Hepatocyte (in vitro differentiated cells): ENCODE measurements at places on chromosomes 4 and X. TPM values are rescaled to one million over a fixed set of nuclear protein-coding genes. Genes with fewer than 3 reads are reported as not detected.

DNA sequence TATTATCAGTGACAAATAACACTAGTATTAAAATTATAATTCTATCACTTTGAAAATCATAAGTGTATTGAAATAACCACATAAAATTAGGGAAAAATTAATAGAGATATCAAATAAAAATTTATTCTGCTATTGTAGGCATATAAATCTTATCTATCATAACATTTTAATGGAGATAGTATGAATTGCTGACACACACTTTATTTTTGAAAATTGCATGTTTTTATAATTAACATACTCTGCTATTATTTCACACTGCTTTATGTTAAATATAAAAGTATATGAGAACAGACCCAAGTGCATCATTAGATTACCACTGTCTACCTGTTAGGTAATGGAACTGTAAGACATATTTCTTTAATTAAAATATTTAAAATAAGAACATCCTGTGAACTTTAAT is 2150.2 kb downstream of the ARAP2 start:
- H3K4me3 ChIP-seq: no peak overlapping the region
- no peak overlapping the region for H3K27ac ChIP-seq
- H3K4me1 ChIP-seq: no peaks in the 10 kb centered on the region

- no peaks in the 10 kb centered on the region for H3K27me3 ChIP-seq
- no peaks in the 10 kb centered on the region for H3K36me3 ChIP-seq
- H3K27ac ChIP-seq: no peak overlapping the region
- no peaks in the 10 kb centered on the region for H3K4me1 ChIP-seq
These were observed 2004.3 kb upstream of the ADGRL3 start for GRCh38 chr4:59195839-59196238.

- H3K27me3 ChIP-seq: no peaks in the 10 kb centered on the region
- no peak for DNase-seq
- no peak overlapping the region for H3K27ac ChIP-seq
- no peaks in the 10 kb centered on the region for H3K36me3 ChIP-seq
- no peaks in the 10 kb centered on the region for H3K4me1 ChIP-seq
- H3K4me3 ChIP-seq: no peak overlapping the region
These were observed 111.9 kb upstream of the UNC5C start for GRCh38 chr4:95660719-95661118.

GRCh38 chr4:151153585-151153984 is 54.2 kb downstream of the RPS3A start:
- no peaks in the 10 kb centered on the region for H3K36me3 ChIP-seq
- H3K27ac ChIP-seq: no peak overlapping the region
- no peak for DNase-seq
- H3K4me3 ChIP-seq: no peak overlapping the region
- H3K27me3 ChIP-seq: no peaks in the 10 kb centered on the region

Gene MAGEA10
- polyA plus RNA-seq: not detected in 2 replicates

GRCh38 chr4:43680421-43680820 is 768.2 kb downstream of the KCTD8 start:
- H3K27me3 ChIP-seq: no peaks in the 10 kb centered on the region
- H3K36me3 ChIP-seq: no peaks in the 10 kb centered on the region
- H3K4me1 ChIP-seq: no peaks in the 10 kb centered on the region
- H3K4me3 ChIP-seq: no peak overlapping the region

- no peaks in the 10 kb centered on the region for H3K27me3 ChIP-seq
- no peak for DNase-seq
- H3K4me1 ChIP-seq: no peaks in the 10 kb centered on the region
- H3K4me3 ChIP-seq: no peak overlapping the region
- H3K27ac ChIP-seq: no peak overlapping the region
- no peaks in the 10 kb centered on the region for H3K36me3 ChIP-seq
These were observed 1.1 kb downstream of the PRAF2 start for GRCh38 chrX:49072712-49073095.

GRCh38 chrX:31199840-31200114 is 127.9 kb upstream of the FTHL17 start:
- no peaks in the 10 kb centered on the region for H3K4me1 ChIP-seq
- H3K36me3 ChIP-seq: no peaks in the 10 kb centered on the region
- DNase-seq: peak; percentile 48
- peak overlapping the region; percentile 50 for H3K27ac ChIP-seq
- no peaks in the 10 kb centered on the region for H3K27me3 ChIP-seq

GRCh38 chr4:180603791-180604190 is 1639.4 kb upstream of the TENM3 start:
- no peaks in the 10 kb centered on the region for H3K27me3 ChIP-seq
- H3K4me1 ChIP-seq: no peaks in the 10 kb centered on the region
- no peak overlapping the region for H3K4me3 ChIP-seq
- H3K36me3 ChIP-seq: no peaks in the 10 kb centered on the region
- no peak overlapping the region for H3K27ac ChIP-seq

GRCh38 chr4:13922459-13922858 is 294.9 kb upstream of the BOD1L1 start:
- H3K27me3 ChIP-seq: no peaks in the 10 kb centered on the region
- peaks cover 3% of the 10 kb centered on the region for H3K4me1 ChIP-seq
- H3K27ac ChIP-seq: no peak overlapping the region
- DNase-seq: no peak
- H3K4me3 ChIP-seq: no peak overlapping the region

GRCh38 chr4:6753103-6753560 is 29.4 kb upstream of the KIAA0232 start:
- H3K4me1 ChIP-seq: peaks cover 16% of the 10 kb centered on the region
- H3K36me3 ChIP-seq: no peaks in the 10 kb centered on the region
- no peaks in the 10 kb centered on the region for H3K27me3 ChIP-seq

DNA sequence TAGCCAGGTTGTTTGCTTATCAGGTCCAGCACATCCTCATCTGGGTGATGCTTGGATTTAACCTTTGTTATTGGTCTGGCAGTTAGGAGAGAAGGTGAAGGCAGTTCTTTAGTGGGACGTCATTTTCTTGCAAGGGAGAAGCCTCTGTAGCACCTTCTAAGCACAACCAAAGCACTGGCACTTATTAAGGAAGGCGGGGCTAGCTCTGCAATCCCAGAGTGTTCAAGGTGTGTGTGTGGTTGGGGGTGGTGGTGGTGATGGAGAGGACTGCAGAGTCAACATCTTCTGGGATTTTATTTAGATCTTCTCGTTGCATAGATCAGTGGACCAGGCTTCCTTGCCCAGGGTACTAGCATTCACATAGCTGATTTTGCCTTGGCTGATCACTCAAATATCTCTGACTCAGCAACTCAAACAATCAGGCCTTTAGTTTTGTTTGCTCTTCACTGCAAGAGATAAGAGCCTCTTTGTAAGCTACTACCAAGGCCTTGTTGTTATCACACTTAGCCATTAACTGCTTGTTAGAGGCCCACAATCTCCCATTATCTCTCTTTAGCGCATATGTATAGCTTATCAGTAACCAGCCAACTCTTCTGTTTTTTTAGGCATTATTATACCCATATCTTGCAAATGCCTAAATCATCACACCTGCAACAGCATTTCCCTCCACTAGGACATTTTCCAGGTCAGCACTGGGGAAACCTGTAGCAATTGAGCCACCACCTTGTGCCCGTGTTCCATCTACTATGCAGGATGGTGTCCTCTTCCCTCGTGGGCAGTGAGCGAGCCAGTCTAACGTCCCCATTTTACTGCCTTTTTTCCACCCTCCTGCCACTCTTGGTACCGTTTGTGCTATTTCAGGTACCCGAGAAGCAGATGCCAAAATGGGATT is 36.5 kb upstream of the LINC00632 start:
- no peaks in the 10 kb centered on the region for H3K4me1 ChIP-seq
- no peaks in the 10 kb centered on the region for H3K36me3 ChIP-seq
- peak; percentile 26 for DNase-seq
- H3K27me3 ChIP-seq: no peaks in the 10 kb centered on the region

DNA sequence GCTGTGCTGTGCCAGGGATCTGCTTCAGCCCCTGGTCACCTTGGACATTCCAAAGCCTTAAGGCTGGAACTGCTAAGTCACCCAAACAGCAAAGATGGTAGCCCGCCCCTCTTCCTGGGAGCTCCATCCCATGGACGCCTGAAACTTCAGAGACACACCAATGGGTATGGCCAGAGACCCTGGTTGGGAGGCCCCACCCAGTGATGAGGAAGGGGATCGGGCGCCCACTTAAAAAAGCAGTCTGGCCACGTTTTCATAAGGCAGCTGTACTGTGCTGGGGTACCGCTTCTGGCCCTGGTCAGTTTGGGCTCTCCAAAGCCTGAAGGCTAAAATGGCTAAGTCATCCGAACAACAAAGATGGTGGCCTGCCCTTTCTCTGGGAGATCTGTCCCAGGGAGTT is 9.4 kb upstream of the TMSB15C start:
- no peaks in the 10 kb centered on the region for H3K36me3 ChIP-seq
- no peaks in the 10 kb centered on the region for H3K27me3 ChIP-seq
- DNase-seq: no peak
- no peak overlapping the region for H3K4me3 ChIP-seq

GRCh38 chr4:24330172-24330571 is 254.2 kb downstream of the DHX15 start:
- no peak for DNase-seq
- no peaks in the 10 kb centered on the region for H3K36me3 ChIP-seq
- H3K4me1 ChIP-seq: no peaks in the 10 kb centered on the region
- no peak overlapping the region for H3K4me3 ChIP-seq
- no peaks in the 10 kb centered on the region for H3K27me3 ChIP-seq
- H3K27ac ChIP-seq: no peak overlapping the region

DNA sequence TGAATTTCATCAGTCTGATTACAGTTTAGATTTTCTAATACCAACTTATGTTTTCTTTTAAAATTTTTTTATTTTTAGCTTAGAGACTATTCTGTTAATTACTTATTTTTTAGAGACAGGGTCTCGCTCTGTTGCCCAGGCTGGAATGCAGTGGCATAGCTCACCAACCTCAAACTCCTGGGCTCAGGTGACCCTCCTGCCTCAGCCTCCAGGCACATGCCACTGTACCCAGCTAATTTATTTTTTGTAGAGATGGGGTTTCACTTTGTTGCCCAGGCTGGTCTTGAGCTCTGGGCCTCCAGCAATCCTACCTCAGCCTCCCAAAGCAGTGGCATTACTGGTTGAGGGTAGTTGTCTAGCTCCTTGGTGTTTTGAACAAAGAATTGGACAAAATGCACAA is 102.0 kb downstream of the KLHL8 start:
- no peak for DNase-seq

Gene GAB3
- polyA plus RNA-seq: 0.21 and 0.50 TPM in 2 replicates

DNA sequence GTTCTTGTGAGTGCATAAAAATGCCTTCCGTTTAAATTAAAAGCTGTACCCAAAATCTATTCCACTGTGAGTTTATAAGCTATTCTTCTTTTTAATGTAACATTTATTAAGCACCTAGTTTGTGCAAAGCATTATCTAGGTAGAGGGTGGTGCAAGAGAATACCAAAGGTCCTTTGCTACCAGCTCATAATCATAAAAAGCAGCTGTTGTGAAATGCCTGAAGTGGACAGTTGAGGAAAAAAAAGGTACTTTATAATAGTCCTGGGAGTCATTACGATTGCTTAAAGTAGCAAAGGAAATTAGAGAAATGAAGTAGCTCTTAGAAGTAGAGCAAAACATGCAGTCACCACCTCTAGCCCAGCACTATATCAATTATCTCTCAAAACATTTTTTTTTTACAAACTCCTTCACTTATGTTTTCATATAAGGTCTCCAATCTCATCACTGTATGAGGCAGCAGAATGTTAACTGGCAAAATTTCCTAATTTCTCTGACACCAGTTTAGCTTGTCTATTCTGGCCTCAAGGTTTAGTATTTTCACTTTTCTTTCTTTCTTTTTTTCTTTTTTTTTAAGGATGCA is 2.1 kb downstream of the MBNL3 start:
- no peak overlapping the region for H3K4me3 ChIP-seq
- peaks cover 1% of the 10 kb centered on the region for H3K4me1 ChIP-seq
- DNase-seq: no peak
- no peaks in the 10 kb centered on the region for H3K27me3 ChIP-seq
- no peaks in the 10 kb centered on the region for H3K36me3 ChIP-seq
- H3K27ac ChIP-seq: no peak overlapping the region

DNA sequence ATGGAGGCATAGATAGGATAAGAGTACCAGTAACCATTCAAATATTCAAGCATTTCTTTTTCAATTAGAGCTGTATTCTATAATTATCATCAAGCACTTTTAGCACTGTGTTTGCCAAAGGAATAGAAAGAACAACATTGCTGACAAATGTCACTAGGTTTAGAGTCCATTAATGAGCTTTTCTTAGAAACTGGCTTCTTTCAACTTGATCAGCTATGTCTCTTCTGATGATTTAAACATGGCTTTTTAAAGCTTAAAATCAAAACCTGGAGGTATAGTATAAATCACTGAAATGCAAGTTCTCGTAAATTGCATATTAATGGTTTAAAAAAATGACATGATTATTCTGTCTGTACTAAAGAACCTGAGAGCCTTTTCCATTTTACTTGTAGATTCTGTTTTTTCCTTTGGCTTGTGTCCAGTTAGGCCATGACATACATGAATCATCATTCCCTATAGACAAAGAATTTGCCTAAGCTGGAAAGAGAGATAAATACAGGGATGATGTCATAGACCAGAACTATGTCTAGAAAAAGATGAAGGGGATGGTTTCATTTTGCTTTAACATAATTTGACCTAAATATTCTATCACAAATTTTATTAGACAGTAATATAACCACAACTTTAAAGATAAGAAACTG is 340.1 kb upstream of the CTSO start:
- no peak overlapping the region for H3K4me3 ChIP-seq
- peak; percentile 60 for DNase-seq
- peak overlapping the region; percentile 74 for H3K27ac ChIP-seq
- peaks cover 11% of the 10 kb centered on the region for H3K4me1 ChIP-seq

DNA sequence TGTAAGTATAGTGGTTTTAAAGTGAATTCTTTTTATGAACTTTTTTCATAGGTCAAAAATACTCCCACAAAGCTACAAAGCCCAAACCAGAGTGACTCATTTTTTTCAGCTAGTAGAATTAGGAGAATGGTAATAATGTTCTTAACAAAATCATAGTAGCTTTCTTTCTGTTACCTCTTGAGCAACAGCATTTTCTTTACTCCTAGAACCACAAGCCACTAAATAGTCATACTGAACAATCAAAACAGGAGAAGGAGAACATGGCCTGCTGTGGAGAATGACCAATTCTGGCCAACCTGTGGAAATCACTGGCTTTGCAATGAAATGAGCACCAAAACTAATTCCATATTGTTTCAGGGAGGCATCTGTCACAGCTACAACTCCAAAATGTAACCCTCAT is 112.9 kb downstream of the AMMECR1 start:
- H3K4me1 ChIP-seq: no peaks in the 10 kb centered on the region
- no peaks in the 10 kb centered on the region for H3K36me3 ChIP-seq
- H3K27me3 ChIP-seq: no peaks in the 10 kb centered on the region
- no peak overlapping the region for H3K27ac ChIP-seq
- H3K4me3 ChIP-seq: no peak overlapping the region

Gene PDGFC
- polyA plus RNA-seq: 30.2 and 35.5 TPM in 2 replicates

Gene GPR34
- polyA plus RNA-seq: 0.71 and 0.97 TPM in 2 replicates

DNA sequence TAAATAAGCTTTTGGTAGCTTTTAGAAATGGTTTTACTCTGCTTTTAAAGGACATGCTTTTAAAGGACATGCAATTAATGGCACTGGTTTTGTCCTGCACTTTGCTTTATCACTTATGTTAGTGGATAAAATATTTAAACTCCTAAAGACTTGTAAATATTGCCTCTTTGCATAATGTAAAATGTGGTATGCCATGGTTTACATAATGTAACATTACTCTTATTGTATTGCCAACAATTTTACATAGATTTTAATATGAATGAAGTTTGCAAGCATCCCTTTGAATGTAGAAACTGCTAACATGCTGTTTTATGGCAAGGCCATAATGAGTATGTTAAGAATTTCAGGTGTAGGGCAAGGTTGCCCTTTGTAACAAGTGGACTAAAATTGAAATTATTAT is 118.4 kb downstream of the CHIC1 start:
- DNase-seq: no peak
- no peak overlapping the region for H3K27ac ChIP-seq
- H3K27me3 ChIP-seq: no peaks in the 10 kb centered on the region
- no peaks in the 10 kb centered on the region for H3K36me3 ChIP-seq
- no peaks in the 10 kb centered on the region for H3K4me1 ChIP-seq
- no peak overlapping the region for H3K4me3 ChIP-seq

GRCh38 chrX:66634272-66634671 is 4.6 kb downstream of the EDA2R start:
- no peak overlapping the region for H3K4me3 ChIP-seq
- H3K36me3 ChIP-seq: no peaks in the 10 kb centered on the region
- no peaks in the 10 kb centered on the region for H3K27me3 ChIP-seq
- no peak for DNase-seq
- no peak overlapping the region for H3K27ac ChIP-seq
